Esophagus muscularis mucosa (tissue), 4 donors: ENCODE measurements at places on chromosomes 3 and 15. TPM values are rescaled to one million over a fixed set of nuclear protein-coding genes. Genes with fewer than 3 reads are reported as not detected.

The MUC20 gene
- total RNA-seq = 10.0 TPM

GRCh38 chr3:162332344-162332743 is 835.7 kb downstream of the OTOL1 start:
- no peak for DNase-seq

- peak; percentile 47 for DNase-seq
Measured at GRCh38 chr3:135908225-135908624, 57.3 kb upstream of the PPP2R3A start.

GRCh38 chr3:126121074-126121473 is 37.1 kb upstream of the SLC41A3 start:
- DNase-seq = peak; percentile 37

DNA sequence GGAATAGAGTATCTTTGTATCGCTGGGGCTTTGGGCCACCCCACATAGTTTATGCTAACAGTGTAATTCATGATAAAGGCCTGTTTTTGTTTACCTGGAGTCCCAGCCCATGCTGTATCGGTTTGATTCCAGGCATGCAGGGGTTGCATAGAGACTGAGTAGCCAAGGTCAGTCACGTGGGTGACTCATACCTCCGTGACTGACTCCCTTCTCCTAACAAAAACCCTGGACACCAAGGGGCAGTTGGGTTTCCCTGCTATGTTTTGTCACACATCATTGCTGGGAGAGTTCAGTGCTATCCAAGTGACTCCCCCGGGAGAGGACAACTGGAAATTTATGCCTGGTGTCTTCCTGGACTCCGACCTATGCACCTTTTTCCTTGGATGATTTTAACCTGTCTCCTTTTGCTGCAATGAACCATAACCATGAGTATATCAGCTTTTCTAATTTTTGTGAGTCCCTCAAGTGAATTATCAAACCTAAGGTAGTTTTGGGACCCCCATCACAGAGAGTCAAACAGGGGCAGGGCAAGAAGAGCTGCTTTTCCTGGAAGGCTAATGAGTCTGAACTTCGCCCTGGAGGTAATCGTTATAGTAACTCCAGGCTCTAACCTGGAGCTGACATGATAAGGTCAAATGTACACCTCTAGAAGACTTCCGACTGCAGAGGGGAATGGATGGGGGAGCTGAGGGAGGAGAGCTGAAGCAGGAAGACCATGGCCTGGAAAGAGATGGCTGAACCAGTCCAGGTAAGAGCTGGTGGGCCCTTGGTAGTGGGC is 57.0 kb downstream of the SRGAP3 start:
- DNase-seq = no peak

DNA sequence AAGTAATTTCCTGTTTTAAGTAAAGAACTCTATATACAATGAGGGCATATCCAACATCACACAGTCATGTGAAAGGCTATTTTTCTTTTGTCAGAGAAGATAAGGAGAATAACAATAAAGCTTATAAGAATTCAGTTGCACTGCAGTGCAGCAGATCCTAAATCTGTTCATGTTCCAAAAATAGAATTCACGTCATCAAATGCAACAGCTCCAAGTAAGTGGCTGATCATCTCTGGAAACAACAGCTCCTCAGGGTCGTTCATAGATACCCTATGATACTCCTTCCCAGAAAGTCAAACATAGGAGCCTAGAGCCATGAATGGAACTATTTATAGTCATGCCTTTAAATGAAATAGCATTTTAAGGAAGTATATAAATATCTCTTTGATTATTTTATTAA is 100.2 kb downstream of the FMN1 start:
- no peak for DNase-seq

DNA sequence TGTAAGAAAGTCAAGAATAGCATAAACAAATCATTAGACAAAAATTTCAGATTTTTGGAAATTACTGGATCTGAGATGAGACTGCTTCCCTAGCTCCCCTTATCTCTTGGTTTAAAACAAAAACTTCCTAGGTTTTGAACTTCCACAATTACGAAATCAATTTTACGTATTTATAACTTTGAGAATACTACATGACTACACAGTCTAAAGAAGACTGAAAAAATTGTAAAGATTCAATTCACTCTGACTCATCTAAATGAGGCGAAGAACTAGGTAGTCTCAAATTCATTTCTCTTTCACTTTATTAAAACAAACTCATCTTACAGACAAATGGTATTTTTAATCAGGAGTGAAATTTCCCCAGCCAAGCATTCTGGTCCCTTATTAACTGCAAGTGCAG is 10.3 kb downstream of the CCDC54 start:
- DNase-seq = no peak

GRCh38 chr3:39434574-39434973 is 28.1 kb downstream of the RPSA start:
- DNase-seq = no peak
